ENCODE measurements at places on chromosomes 3 and 15.
A peak's percentile ranks its signal among the peaks of the same experiment; 100 is the strongest.

GRCh38 chr3:182451871-182452270 is 341.4 kb upstream of the ATP11B start:
- DNase-seq, result no peak

- no peak for DNase-seq
These were observed 987.0 kb upstream of the CFAP20DC start for GRCh38 chr3:60036803-60037202.

DNA sequence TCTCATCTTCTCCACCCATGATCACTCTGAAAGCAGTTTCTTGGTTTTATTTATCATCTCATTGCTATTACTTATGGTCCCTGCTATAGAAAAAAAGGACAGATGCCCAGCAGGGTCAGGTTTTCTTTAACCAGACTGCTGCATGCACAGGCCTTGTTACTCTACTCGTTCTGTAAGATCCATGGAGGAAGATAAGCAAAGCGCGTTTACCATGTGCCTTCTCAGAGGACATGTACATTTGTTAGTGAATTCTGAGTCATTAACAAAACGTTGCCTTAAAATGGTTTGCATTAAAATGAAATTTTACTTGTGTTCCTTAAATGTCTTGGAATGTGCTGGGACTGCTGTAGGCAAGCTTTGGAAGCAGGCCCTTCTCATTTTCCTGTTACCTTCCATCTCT is 657.3 kb upstream of the KCNMB2 start:
- DNase-seq, result no peak

DNA sequence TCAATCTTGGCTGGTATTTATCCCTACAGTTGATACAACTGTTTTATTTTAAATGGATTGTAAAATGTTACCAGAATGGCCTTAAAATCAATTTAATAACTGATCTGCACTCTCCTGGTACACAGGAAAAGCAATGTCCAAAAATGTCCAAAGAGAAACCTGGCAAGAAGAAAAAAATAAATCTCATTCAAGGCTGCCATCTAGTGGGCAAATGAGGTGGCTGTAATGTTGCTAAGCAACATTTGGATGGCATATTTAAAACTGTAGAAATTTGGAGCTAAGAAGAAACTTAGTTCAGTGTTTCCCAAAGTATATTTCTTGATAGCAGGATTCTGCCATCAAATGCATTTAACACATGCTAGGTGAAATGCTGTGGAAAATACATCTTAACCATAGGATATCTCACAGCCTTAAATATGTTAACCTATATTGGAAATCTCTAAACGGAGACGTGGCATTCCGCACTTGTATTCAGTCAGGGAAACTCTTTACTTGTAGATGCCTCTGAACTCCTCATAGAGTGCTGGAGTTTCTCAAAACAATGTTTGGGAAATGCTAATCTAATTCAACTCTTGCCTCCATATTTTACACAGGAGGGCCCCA is 216.8 kb downstream of the ERC2 start:
- no peak for DNase-seq

DNA sequence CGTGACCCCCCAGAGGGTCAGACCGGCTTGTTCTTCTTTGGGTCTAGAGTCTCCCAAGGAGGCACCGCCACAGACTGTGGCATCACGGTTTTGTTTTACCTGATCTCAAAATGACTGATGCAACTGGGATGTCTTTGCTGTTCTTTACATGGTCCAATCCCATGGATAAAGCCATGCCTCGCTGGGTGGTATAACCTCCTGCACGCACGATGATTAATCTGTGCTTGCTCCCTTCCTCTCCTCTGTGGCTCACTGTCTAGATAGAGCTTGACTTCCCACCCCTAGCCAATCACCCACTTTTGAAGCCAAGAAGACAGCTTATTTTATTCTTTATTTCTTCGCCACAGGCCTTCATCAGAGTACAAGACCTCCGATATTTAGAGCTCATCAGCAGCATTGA is 36.6 kb upstream of the RHO start:
- DNase-seq, result no peak

GRCh38 chr15:39451121-39451688 is 129.7 kb upstream of the THBS1 start:
- no peak for DNase-seq

GRCh38 chr3:116863822-116864589 is 154.4 kb downstream of the TUSC7 start:
- no peak for DNase-seq

GRCh38 chr3:51975852-51976549 is 1.1 kb downstream of the ABHD14A start:
- no peak for DNase-seq

- no peak for DNase-seq
These were observed 29.9 kb downstream of the POLQ start for GRCh38 chr3:121515862-121516261.

DNA sequence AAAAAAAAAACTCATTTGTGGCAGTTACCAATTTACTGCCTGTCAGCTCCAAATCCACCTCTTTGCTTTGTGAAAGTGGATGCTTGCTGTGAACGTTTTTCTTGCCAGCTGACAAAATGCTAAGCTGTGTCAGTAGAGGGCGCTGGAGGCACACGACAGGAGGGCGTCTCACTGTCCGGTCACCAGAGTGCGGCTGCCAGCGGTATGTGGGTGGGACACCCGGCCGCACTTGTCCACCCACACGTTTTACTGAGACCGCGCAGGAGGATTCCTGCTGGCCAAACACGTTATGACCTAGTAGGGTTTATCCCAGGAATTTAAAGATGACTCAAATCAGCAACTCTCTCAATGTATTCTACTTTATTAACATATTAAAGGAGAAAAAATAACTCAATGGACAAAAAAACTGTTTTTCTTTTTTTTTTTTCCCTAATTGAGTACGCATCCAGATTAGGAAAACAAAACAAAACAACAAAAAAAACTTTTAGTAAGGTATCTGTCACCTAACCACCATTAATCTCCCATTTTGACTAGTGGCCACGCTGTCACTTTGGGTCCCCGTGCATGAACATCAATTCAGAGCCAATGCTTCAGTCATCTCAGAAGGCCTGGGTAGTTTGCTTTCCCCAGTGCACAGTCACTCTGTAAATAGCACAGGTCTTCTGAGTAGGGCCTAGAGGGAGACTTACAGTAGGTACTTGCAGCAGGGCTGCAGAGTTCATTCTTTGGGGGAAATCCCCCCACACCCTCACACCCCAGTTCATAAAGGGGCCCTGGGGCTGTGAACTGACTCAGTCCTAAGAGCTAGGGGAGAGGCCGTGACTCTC is 43.8 kb upstream of the RPL35A start:
- DNase-seq, result peak; percentile 88

DNA sequence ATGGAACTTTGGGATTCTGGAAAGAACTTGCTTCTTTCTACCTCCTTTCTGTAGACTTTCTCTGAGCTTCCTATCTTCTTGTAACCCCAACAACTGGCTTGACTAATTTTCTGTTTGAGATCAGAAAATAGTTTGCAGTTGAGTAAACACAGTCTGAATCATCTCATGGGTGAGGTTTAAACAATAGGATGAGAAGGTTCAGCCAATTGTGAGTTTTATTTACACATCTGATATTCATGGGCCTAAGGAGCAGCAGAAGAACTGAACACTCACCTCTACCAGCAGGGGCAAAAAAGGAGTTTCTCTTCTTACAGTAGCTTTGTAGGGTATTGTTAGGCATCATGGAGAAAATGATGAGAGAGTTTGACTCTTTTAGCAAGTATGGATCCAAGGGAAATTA is 54.2 kb downstream of the DTWD1 start:
- no peak for DNase-seq

DNA sequence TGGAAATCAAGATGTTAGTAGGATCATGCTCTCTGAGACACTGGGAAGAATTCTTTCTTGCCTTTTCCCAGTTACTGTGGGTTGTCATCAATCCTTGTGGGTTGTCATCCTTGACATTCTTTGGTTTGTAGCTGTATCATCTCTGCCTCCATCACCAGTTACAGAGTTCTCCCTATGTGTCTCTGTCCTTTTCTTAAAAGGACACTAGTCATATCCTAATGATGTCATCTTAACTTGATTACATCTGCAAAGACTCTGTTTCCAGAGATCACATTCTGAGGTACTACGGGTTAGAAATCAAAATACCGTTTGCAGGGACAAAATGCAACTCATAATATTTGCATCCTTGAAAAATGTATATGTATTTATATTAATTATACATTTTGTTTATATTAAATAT is 500.4 kb downstream of the ZBBX start:
- no peak for DNase-seq

DNA sequence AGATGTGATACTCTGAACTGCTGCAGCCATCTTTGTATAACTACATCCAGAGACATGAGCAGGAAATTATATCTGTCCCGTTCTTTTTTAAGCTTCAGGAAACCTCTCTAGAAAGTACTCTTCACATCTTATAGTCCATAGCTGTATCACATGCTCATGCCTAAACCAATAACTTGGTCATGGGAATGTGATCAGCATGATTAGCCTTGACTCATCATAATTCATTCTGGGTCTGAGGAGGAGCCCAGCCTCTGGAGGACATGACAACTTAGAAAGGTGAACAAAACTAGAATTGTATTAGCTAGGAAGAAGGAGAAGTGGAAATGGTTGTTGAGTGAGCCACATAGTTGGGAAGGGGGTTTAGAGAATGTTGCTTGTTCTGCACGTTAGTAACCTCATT is 12.9 kb downstream of the PPM1L start:
- no peak for DNase-seq

GRCh38 chr3:184784731-184785500 is 27.1 kb upstream of the VPS8 start:
- no peak for DNase-seq

GRCh38 chr15:60536314-60536713 is 57.4 kb upstream of the ICE2 start:
- no peak for DNase-seq

- no peak for DNase-seq
These were observed 142.6 kb upstream of the THBS1 start for GRCh38 chr15:39438260-39438659.

- no peak for DNase-seq
These were observed 10.2 kb downstream of the KBTBD13 start for GRCh38 chr15:65086680-65087111.

DNA sequence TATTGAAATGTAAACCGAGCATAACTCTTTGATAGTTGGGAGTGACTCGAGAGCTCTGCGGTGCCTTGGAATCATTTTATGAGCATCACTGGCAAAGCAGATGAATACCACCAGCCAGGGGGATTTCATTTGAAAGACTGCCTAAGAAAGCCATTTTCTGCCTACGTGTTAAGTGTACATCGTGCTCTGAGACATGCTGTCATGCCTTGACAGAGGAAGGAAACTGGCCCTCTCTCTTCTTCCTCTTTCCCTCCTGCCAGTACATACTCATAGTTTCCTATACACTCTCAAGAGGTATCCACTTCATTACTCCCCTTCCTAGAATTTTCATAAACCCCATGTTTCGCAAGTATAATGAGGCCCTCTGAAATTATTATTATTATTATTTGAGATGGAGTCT is 8.8 kb downstream of the BCL2A1 start:
- DNase-seq, result no peak

DNA sequence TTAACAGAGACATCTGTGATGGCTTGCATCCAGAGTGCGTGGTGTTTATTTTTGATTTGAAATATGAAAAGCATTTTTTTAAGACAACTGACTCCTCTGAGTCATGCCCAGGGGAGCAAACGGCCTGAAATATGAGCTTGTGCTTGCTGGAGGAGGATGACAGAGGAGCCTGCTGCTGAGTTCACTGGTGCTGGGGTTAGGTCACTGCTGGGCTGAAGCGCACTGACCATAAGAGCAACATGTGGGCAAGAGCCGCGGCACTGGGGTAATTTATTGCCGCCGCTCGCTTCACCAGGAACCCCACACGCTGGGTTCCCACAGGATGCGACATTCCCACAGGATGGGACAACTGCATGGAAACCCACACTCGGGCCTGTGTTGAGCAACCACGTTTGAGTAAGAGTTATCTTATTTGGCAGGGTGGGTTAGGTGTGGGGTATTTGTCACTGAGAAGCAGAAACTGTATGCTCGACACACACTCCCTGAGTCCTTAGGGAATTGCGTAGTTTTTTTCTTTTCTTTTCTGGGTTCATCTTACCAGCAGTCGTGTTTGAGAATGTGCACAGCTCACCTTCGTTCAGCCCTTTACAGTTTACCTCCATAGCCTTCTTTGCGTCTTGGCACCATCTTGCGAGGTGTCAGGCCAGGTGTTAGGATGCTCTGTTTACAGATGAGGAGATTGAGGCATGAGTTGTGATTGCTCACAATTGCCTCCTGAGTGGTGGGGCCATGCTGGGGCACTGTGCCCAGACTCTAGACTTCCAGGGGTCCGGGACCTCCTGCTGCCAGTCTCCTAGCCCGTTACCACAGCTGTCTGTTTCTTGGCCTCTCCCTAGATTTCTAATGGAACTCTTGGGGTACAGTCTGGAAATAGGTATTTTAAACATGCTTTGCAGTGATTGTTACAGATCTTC is 60.4 kb downstream of the SMAD3 start:
- DNase-seq, result no peak

DNA sequence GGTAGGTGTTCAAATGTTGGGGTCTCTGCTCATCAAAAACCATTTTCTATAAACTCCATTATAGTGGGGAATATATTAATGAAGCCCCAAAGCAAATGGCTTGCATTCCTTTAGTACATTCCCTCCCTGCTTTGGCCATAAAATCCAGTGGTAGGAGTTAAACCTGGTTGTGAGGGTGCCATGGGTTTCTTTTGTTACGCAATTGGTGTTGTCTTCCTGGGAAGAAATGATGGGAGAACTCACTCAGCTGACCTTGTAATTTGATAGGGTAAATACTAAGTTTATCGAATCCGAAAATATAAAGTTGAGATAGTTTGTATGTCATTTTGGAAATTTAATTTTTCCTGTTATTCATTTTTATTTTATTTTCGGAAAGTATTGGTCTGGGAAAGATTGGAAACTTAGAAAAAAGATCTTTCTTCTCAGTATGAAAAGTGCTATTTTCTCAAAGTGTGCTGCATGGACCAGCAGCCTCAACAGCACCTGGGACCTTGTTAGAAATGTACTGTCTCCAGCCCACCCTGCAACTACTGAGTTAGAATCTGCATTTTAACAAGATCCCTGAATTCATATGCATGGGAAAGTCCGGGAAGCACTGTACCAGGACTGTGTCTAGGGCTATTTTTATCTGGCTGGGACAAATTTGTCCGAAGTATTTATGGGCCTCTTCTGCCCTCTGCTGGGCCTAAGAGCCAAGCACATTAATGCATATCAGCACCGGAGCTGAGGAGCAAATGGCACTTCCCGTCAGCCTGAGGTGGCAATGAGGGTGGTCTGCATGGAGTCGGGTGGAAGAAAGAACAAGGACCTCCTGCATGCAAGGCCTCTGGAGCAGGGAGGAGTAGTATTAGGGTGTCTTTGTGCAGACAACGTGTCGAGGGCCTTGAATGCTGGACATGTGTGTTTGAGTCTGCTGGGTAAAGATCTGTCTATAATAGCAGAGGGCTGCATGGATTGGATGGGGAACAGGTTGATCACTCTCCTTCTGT is 54.7 kb downstream of the FAM81A start:
- peak; percentile 28 for DNase-seq
